SK-N-DZ (cell line): ENCODE measurements at places on chromosomes 13 and 19.

DNA sequence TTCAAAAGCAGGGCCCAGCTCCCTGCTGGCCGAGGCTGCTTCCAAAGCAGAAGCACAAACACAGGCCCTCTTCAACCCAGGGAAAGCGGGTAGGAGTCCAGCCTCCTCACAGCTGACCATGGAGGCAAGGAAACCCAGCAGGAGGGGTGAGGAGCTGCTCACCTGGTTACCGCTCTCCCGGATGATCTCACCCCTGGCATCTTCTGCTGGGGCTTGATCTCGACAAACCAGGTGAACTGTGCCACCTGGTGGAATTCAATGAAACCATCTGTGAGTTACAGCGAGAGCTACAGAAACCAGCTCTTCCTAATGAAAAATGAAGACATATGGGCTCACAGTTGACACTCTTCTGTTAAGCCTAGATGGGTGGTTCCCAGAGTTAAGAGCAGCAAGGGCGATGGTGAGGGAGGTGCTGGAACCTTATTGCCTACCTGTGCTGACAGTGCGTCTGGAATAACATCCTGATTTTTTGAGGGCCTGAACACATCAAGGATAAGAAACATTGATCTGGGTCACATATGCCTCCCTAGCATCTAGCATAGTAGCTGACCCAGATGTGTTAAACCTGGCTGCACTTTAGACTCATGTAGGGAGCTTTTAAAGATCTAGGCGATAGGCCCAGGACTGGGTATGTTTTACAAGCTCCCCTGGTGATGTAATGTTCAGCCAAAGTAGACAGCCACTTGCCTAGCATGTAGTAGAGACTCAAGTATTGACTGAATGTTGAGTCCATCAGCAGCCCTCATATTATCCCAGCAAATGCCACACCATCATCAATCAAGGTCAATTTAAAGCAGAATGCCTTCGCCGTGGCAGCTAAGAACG, 6.1 kb downstream of the DHRS12 start:
- DNase-seq: peak; percentile 78

GRCh38 chr19:45729800-45730290, 851 bp downstream of the FBXO46 start:
- DNase-seq: no peak

DNA sequence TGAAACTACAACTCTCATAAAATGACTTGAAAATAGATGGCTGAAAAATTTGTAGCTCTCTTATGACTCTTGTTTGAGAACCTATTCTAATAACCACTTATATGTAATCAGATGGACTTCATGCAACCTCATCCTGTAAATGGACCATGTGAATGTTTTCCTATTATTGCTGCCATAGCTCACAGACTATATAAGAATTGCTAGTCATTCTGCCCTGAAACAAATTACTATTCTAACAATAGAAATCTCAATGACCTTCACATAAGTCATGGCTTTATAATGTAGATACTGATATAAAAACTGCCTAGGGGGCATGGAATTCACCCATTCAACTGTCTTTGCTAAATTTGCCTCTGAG, 1111.0 kb upstream of the ATXN8OS start:
- no peak for DNase-seq

DNA sequence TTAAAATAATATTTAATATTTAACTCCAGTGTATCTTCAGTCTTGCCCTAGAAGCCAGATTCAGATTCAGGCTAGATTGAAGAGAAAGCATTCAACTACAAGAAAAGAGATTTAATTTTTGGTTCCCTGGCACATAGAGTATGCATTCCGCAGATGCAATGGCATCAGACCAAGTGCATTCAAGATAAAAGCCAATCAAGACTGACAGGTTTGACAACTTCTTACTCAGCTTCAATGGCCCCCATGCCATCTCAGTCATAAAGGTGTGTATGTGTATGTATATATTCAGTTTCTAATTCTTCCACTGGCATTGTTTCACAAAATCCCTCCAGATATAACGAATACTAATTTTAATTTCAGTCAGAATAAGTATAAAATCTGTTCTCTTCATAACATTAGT, 650.8 kb upstream of the GPC6 start:
- DNase-seq: no peak

- DNase-seq: no peak
Measured at GRCh38 chr13:42272804-42273175, 838 bp downstream of the AKAP11 start.

DNA sequence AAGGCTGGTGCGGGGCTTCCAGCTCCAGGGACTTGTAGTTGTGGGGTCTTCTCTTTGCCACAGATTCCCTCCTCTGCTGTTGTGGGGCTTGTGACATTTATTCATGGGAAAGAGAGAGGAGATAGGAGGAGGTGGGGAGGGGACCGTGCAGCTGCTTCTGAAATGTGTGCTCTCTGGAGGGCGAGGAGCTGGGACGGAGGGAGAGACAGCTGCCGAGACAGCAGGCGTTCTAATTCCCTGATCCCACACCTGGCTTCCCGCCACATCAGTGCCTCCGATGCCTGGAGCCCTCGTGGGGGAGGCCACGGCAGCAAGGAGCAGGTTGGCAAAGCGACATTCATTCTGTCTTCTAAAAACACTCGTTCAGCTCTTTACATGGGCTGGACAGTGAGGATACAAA, 164.4 kb downstream of the USP12 start:
- no peak for DNase-seq

- no peak for DNase-seq
Measured at GRCh38 chr13:110150384-110151101, 156.4 kb downstream of the COL4A1 start.

DNA sequence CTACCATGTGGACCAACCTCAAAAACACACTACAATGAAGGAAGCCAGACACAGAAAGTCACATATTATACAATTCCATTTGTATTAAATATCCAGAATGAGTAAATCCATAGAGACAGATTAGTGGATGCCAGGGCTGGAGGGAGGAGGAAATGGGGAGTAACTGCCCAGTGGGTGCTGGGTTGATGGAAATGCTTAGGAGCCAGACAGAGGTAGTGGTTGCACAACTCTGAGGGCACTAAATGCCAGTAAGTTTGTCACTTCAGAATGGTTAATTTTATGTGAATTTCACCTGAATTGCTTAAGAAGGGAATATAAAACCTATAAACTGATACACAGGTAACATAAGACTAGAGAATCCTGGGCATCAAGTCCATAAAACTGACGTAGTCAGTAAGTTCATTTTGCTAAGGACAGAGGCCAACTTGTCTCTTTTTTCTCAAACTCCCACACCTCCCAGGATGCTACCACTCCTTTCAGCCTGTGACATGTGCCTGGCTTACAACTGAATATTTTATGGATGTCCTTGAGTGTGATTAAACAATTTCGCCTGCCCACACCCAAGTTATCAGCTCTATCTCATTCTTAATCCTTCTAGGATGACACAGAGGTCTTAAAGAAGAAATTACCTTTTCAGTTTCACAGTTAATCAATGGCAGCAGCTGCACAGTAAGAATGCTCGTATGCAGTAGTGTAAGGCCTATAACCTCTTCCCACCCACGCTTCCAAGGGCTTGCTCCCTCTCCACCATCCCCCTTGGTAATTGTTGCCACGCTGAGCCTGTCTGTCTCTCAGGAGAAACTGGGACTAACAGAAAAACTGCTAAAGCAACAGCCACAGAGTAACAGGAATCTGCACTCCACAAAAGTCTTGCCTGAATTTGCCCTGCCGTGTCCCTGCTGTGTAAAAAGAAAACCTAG, 5.9 kb upstream of the MLNR start:
- DNase-seq: no peak

DNA sequence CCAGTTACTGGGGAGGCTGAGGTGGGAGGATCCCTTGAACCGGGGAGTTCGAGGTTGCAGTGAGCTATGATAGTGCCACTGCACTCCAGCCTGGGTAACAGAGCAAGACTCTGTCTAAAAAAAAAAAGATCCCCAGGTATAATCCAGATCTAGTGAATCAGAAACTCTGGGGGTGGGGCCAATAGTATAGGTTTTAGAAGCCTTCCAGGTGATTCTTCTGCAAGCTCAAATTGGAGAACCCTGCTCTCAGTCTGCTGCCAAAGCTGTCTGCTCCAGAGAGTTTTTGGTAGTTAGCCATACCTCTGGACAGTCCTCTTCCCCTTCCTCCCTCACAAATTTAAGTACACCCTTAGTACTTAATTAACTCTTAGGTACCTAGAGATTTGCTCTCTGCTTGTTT, 28.0 kb downstream of the SERP2 start:
- DNase-seq: no peak

DNA sequence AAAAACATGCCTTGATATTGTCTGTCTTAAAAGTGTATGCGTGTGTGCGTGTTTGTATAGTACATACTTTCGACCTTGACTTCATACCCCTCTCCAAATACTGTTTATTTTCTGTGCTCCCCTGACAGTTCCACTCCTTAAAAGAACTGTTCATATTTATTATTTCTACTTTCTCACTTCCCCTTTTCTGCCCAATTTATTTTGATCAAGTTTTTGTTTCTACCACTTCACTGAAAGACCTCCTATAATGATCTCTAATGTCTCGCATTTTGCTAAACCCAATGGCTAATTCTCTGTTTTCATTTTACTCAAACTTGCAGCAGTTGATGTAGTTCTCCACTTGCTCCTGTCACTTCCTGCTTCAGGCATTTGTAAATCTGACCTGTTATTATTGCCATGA, 426.1 kb upstream of the KLF12 start:
- DNase-seq: no peak

DNA sequence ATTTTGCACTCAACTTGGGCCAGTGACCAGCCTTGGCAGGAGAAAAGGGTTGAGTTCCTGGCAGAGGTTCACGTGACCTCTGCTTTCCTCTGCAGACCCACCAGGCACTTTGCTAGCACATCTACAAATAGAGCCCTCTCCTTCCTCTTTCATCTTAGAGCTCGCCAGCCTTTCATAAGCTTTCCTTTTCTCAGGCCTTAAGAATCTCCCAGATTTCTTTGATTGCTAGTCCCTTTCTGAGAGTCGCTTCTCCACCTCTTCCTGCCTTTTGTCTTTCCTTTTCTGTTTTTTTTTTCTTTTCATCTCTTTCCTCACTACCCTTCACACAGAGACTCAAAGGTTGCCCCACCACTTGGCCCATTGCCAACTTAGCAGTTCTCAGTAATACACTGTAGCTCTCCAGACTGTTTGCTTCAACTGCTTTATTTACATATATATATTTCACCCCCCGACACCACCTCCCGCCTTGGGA, 375.7 kb upstream of the SPRY2 start:
- DNase-seq: no peak

- DNase-seq: no peak
Measured at GRCh38 chr13:27043013-27043412, 128.6 kb downstream of the USP12 start.

- peak; percentile 57 for DNase-seq
Measured at GRCh38 chr13:79637133-79637763, 156.3 kb downstream of the NDFIP2 start.

DNA sequence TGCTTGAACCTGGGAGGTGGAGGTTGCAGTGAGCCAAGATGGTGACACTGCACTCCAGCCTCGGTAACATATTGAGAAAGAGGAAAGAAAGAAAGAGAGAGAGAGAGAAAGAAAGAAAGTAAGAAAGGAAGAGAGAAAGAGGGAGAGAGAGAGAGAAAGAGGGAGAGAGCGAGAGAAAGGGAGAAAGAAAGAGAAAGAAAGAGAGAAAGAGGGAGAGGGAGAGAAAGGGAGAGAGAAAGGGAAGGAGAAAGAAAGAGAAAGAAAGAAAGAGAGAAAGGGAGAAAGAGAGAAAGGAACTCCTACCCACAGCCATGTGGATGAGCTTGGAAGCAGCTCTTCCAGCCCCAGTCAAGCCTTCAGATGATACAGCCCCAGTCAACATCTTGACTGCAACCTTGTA, 46.7 kb downstream of the ZNRF4 start:
- no peak for DNase-seq

- DNase-seq: no peak
Measured at GRCh38 chr13:110151462-110151861, 155.5 kb downstream of the COL4A1 start.

- DNase-seq: no peak
Measured at GRCh38 chr19:17264641-17264979, at the start of gene USHBP1. Gene USHBP1, minus strand, starts transcription at chr19:17264745. Its CDS starts 446 bp downstream, at chr19:17264299.

DNA sequence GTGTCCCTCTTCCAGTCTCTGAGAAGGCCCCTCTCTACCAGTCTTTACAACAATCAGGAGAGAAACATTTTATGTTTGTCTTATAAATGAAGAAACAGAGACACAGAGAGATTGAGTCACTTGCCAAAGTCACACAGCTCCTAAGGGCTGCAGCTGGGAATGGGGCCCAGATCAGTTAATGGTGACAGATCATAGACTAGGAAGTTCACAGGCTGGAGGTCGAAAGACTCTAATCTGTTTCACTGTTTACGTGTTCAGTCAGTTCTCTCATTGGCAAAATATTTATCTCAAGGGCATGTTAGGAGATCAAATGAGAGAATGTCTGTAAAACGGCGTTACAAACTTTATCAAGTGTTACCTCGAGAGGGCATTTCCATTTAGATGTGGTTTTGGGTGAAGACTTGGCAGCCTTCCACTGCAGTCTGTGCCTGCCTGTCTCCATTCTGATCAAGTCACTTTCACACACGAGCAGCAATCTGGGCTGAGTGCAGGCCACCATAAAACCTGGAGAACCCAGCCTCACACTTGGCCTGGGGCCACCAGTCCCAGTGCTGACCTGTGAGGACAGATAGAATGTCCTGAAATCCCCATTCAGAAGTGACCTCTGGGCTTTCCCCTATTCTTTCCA, 65.1 kb downstream of the SIAH3 start:
- no peak for DNase-seq

- DNase-seq: no peak
Measured at GRCh38 chr19:35039881-35040825, 1.4 kb upstream of the HPN start.

DNA sequence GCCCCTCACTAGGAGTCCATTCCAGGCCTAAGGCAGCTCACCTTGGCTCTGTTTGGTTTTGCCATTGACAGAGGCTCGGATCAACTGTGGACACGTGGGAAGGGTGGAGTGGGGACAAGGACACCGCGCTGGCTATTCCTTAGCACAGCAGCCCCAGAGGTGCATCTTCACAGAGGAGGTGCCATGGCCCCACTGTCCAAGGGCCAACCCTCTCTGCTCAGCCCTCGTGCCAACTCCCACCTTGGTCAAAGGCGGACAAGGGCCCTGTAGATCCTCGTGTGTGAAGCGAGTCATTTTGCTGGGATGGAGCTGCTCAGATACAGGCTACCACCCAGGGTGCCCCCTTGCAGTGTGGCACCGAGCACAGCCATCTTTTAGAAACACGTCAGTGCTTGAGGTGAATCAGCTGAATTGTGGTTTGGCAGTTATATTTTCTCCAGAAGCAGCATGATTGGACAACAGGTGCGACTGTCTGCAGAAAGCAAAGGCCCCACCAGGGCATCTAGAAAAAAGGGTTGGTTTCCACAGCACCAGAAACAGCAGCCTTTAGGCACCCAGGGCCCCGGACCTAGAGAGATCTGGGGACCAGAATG, 192.1 kb upstream of the GPR12 start:
- DNase-seq: no peak

- no peak for DNase-seq
Measured at GRCh38 chr19:46241626-46242025, 12.1 kb downstream of the IGFL1 start.

- DNase-seq: peak; percentile 43
Measured at GRCh38 chr19:1765232-1765903, 12.1 kb downstream of the ONECUT3 start.
